ENCODE measurements at places on chromosomes 12 and 14.

DNA sequence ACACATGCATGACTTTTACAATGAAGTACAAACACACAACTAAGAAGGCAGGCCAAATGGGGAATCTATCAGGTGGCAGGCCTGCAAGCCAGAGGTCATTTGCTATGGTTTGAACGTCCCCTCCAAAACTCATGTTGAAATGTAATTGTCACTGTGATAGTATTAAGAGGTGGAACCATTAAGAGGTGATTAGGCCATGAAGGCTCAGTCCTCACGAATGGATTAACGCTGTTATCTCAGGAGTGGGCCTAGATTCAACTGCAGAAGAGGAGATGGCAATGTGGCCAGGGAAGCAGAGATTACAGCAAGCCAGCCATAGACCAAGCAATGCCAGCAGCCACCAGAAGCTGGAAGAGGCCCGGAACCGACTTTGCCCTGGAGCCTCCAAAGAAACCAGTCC is 13.5 kb upstream of the ACTR6 start:
- DNase-seq, result no peak

DNA sequence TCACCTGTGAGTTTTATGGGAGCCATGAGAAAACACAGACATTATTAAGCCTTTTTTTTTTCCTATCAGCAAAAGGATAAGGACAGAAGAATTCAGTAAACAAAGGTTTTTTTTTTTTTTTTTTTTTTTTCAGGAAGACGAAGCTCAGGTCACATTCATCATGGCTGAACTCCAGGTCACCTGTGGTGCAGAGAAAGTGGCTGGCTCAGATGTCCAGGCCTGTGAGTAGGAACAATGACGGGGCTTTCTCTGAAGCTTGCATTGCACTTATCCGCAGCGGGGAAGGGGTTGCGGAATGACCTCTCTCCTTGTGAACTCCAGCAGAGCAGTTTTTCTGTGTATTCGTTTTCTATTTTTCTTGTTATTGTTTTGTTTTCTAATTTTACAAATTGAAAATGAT is 759.6 kb upstream of the TMEM132C start:
- DNase-seq, result no peak

GRCh38 chr14:33401311-33401710 is 462.6 kb downstream of the NPAS3 start:
- no peak for DNase-seq

GRCh38 chr12:26978801-26979200 is 35.4 kb downstream of the TM7SF3 start:
- no peak for DNase-seq

GRCh38 chr12:119727600-119728443 is 59.9 kb downstream of the PRKAB1 start:
- no peak for DNase-seq

GRCh38 chr12:52582486-52582885 is 8.8 kb upstream of the KRT74 start:
- no peak for DNase-seq

GRCh38 chr12:43957732-43958372 is 122.0 kb downstream of the TMEM117 start:
- no peak for DNase-seq

DNA sequence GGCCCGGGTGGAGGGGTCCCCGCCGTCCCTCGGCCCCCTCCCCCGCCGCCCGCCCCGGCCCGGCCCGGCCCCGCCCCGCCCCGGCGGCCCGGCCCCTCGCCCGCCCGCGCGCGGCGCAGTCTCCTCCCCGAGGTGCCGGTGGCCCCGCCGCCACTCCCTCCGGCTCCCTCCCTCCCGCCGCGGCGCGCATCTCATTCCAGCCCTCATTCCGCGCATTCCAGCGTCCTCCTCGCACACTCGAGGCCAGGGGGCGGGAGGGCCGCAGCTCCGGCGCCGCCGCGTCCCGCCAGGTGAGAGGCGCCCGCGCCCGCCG is at the start of gene TEAD4:
TSS of gene TEAD4 (plus strand) at position 206 of the 313 bp plus-strand sequence.
- DNase-seq, result no peak

- no peak for DNase-seq
These were observed 62.7 kb upstream of the PELI2 start for GRCh38 chr14:56055511-56055910.

- no peak for DNase-seq
These were observed 402.9 kb upstream of the PDE3A start for GRCh38 chr12:19965196-19966038.

- DNase-seq, result no peak
These were observed 51.4 kb downstream of the GRIP1 start for GRCh38 chr12:66627270-66627987.

DNA sequence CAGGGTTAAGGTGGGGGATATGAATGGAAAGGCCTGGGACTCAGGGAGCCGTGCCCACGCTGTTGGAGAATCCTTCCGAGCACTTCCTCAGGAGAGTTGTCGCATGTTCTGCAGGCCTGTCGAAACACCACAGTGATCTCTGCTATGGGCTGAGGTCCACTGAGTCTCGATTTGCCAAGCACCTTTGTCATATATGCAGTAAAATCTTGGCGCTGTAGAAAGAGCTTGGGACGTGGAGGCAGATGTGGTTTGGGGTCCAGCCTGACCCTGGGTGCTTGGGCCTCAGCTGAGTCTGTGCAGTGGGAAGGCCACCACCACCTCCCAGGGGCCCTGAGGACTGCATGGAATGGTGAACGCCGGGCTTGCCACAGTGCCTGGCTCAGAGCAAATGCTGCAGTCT is 32.9 kb downstream of the C14orf132 start:
- DNase-seq, result no peak

DNA sequence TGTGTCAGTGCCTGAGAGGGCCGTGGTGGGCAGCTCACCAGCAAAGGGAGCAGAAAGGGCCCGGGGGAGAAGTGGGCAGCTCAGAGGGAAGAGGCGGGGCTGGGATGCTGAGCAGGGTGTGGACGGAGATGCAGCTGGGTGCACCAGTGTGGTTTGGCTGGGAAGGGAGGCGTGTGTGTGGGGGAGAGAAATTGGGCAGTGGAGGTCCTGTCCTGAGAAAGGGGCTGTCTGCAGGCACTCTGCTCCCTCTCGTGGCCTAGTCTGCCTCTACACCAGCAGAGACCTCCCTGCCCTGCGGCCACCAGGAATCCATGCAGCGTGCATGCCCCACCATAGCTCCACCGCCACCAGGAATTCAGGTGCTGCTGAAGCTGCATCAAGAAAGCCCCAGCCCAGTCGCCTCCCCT is 6.4 kb downstream of the TMEM121 start:
- no peak for DNase-seq

DNA sequence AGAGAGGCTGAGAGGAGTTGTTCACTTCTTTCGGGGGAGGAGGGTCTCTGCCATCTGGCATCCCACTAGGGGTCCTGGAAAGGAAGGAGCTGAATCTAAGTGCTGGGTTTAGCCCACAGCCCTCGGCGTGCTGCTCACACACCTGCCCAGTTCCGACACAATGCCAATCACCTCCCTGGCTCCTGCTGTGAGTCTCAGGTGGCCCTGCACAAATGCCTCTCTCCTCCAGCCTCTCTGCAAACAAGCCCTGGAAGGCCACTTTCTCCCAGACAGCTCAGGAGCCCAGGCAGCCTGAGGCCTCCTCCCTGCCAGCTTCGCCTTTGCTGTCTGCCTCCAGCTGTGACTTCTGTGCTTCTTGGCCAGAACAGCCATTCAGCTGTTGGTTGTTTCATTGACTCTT is 51.2 kb downstream of the SMIM41 start:
- no peak for DNase-seq

DNA sequence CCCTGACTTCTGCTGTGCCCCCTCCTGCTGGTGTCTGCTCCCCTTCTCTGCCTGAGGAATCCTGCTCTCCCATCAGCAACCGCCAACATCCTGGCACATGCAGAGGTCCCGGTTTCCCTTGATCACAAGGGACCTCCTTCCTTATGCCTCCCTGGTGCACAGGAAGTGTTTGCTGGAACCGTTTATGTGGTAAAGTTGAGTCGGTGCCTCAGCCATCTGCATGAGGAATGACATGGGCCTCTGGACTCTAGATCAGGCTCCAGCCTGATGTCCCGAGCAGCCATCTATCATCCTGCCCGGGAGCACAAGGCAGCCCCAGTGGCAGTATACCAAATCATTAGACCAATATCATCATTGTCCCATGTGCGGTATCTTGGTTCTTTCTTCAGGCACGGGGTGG is 90.4 kb downstream of the BORCS5 start:
- no peak for DNase-seq

- no peak for DNase-seq
These were observed 118.7 kb downstream of the KSR2 start for GRCh38 chr12:117850048-117850447.

GRCh38 chr12:49635036-49635435 is 11.7 kb downstream of the PRPF40B start:
- DNase-seq, result no peak

GRCh38 chr14:56138928-56139327 is 20.7 kb downstream of the PELI2 start:
- DNase-seq, result no peak

GRCh38 chr14:23544511-23545447 is 6.8 kb downstream of the ZFHX2 start:
- DNase-seq, result no peak

DNA sequence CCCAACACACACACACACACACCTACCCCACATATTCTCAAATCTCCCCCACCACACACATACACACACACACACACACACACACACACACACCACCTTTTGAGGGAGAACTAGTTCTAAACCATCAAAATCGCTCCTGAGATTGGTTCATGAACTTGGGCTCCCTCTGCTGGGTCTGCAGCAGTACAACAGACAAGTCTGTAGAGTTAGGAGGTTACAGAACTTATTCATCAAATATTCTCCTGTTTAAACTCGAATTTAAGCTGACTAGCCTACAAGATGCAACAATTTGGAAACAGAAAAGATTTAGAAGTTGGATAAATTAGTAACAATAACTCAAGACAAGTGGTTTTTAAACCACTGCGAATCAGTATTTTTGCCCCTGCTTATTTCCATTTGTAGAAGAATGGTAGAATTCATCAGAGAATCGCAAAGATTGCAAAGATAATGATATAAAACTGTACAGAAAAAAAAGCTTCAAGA is 136.4 kb upstream of the USP15 start:
- peak; percentile 12 for DNase-seq

DNA sequence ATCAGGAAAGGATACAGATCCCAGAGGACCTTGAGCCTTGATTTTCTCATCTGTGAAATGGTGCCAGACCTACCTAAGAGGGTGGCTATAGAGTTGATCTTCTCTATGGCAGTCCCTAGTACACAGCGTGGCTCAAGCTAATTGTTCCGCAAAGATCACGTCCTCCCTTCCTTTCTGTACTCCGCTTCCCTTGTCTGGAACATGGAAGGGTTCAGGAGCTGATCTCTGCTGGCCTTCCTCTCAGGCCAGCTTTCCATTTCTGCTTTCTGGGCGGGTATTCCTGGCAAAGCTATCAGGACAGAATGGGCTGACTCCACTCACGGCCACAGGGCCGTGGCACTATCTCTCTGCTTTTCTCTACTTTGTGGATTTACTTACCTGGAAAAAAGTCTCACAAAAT is 6.5 kb downstream of the CAMKK2 start:
- DNase-seq, result no peak

- no peak for DNase-seq
These were observed 7.6 kb upstream of the BMP4 start for GRCh38 chr14:53964249-53964648.

DNA sequence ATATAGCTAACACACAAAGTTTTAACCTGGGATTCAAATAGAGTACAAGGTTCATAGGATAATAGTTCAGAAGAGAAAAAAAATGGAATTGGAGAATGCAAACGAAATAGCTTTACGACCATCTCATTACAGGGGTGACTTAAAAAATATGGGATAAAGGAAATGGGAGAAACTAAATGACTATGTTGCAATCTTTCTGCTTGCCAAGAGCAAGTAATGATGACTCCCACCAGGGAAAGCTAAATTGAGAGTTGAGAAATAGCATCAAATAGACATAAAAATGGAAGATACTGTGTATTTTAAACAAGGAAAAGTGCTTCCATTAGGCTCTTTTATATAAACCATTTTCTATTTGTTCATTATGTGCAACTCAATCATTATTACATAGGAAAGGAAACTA is 155.7 kb upstream of the ATXN7L3B start:
- DNase-seq, result no peak

GRCh38 chr14:93654599-93654998 is 133.7 kb downstream of the PRIMA1 start:
- DNase-seq, result no peak

- peak; percentile 37 for DNase-seq
These were observed 57.0 kb downstream of the PHLDA1 start for GRCh38 chr12:75974323-75975187.

DNA sequence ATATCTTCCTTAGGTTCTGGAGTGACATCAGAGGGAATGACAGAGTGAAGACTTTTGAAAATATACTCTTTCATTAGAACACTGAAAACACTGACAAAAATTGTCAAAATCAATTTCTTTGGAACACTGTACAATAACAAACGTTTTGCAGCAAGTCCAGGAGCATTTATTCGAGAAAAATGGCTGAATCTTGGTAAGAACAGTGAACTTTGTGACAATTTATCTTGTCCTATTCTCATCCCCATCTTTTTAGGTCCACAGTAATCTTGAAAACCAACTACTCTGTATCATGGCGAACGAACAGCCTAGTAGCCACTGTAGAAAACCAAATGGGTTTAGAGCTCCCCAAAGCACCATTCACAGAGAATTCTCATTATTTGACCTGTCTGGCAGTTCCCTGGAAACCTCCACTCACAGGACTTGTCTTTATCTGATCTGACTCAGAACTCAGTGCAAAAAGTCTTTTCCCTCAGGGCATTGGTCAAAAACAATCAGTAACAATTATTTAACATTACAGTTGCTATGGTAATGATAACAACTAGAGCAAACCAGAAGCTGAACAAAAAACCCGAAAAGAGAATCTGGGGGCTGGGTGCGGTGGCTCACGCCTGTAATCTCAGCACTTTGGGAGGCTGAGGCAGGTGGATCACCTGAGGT is 20.3 kb upstream of the PPP2R5E start:
- no peak for DNase-seq

GRCh38 chr14:80780500-80780899 is 161.0 kb downstream of the CEP128 start:
- no peak for DNase-seq

- peak; percentile 97 for DNase-seq
These were observed 1.3 kb downstream of the ARHGEF40 start for GRCh38 chr14:21071225-21072030.

DNA sequence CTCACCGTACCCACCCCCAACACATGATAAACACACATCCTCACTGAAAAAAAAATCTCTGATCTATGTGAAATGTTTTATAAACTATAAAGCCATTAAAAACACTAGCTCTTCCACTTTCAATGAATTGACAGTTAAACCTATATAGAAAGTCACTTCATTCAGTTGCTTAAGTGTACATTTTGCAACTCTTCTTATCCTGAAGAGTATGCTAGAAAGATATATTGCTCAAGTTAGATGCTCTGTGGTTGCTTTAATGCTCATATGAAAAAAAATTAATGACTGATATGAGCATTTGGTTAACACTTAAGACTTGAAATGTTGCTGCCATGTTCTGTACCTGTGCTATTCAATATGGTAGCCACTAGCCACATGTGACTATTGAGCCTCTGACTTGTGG is 21.0 kb upstream of the MIA2 start:
- DNase-seq, result no peak

GRCh38 chr12:127909041-127909440 is 357.9 kb upstream of the TMEM132C start:
- no peak for DNase-seq

Measured in GDM1 (cell line).